ENCODE measurements at places on chromosomes 1 and 21.

DNA sequence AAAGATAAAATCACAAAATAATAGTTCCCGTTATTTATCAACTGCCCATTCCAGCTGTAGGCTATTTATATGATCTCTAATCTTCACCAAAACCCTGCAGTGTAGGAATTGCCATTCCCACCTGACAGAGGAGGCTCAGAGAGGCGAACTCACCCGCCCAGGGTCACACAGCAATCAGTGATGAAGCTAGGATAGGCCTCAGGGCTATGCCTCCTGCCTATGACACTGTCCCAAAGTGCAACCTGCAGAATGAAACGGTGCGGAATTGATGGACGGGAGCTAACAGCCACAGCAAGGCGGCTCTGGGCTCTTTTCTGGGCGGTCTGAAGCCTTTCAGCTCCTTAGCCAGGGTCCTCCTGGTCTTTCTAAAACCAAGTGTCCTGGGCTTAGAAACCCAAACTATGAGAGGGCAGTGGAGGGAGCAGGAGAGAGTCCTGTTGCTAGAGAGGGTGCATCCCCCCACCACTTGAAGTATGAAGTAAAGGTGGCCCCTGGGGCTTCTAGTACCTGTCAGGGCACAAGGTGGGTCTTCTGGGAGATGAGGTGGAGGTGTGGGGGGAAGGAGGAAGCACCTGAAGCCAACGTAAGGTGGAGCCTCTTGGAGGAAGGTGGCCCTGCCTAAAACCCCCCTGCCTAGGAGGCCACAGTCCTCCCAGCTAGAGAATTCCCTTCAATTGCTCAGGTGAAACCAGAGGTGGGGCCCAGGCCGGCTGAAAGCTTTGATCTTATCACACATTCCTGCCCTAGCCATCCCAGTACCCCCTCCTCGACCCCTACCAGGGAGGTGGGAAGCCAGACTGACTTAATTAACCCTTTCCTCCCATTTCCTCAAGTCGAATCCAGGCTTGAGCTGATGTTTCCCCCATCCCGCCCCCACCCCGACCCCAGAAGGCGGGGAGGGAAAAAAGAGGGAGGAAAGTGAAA lies 14.8 kb downstream of the HSPG2 start:
- no peak for DNase-seq

- DNase-seq: no peak
These were observed 55.8 kb upstream of the GPR88 start for GRCh38 chr1:100482167-100482566.

DNA sequence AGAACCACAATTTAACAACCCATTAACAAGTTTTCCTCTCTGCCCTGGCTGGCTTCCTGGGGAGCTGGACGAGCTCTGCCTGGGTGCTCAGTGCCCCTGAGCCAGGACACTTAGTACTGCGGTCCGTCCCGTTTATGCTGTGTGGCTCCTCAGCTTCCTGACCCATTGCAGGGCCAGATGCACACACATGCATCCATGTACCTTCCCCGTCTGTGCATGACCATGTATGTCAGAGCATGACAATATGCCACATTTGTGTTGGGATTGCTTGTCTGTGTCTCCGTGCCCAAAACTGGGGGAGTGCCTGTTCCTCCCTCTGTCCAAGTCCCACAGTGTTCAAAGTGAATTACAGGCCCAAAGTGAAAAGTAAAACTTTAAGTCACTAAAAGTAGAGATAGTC lies 9.7 kb upstream of the TFF3 start:
- DNase-seq: no peak

- no peak for DNase-seq
These were observed 2.1 kb downstream of the SLC66A1 start for GRCh38 chr1:19313961-19314882.
